ENCODE measurements at places on chromosomes 11 and 22.

DNA sequence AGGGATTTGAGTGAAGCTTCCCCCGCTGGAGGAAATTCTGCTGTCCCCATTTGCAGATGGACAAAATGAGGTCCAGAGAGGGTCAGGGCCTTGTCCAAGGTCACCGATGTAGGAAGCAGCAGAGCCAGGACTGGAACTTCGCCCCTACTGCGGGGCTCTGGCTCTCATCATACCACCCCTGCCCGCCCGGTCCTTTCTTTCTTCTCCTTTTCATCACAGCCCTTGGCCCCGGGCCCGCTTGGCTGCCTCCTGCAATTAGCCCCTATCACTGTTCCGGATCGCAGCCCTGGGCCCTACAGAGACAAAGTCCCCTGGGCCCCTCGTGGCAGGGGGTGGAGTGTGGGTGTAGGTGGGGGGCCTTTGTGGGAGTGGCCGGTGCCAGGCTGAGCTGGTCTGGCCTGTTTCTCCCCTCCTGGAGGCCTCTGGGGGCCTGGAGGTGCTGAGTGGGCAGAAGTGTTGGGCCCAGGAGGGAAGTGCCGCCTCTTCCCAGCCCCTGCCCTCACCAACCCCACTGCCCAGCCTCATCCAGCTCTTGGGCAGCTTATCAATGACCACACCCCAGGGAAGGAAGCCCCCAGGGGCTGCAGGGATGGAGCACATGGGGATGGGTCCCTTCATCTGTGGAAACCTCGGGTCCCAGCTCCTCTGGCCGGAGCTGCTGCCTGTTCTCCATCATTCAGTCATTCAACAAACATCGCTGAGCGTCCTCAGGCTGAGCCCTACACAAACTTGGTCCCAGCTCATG lies 3.4 kb downstream of the EMID1 start:
- DNase-seq = no peak

- no peak for DNase-seq
Observed at GRCh38 chr22:42490243-42490832, 29.3 kb downstream of the RRP7A start.

DNA sequence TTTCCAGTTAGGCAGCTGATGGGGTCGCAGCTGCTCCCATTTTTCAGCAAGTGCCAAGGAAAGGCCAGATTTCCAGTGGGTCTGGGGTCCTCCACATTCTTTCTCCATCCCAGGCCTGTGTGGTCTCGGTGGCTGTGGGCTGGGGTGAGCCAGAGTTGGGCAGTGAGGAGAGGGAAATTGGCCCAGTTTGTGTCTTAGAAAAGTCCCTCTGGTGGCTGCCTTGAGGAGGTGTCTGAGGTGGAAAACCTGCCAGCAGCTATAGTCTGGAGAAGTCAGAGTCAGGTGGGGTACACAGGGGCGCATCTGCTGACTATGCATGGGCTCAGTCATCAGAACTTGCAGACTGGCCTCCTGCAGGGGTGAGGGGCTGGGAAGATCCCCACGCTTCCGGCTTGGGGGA lies 30.5 kb downstream of the MRGPRD start:
- no peak for DNase-seq

GRCh38 chr11:46336563-46337180 lies 10.6 kb upstream of the DGKZ start:
- no peak for DNase-seq

- no peak for DNase-seq
Observed at GRCh38 chr22:27867085-27867952, 51.7 kb downstream of the PITPNB start.

DNA sequence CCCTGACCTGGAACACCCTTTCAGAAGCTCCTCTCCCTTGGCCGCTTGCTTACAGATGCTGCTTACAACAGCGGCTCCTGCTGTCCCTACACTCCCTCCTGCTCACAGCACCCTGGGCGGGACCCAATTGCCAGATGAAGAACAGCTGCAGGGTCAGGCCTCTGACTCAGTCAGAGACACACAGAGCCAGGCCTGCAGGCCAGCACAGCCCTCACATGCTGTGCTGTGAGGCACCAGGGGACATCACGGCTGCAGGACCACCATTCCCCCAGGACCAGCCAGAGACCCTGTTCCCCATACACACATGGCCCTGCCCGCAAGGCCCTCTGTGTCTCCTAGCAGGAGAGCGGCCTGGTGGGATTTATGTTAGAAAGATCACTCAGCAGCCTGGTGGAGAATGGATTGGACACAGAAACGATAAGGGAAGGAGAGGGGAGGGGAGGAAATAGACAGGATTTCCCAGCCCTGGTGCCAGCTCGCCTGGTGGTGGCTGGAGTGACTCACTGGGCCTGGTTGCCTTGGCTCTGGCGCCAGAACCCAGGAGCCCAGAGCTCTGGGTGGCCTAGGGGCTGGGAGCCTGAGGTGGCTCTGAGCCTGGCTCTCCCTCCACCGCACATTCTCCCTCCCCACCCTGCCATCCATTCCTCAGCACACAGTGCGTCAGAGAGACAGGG lies 6.7 kb downstream of the CAPN5 start:
- no peak for DNase-seq

Data from putamen (tissue), 1 donor.